Foreskin fibroblast (primary cell): ENCODE measurements at places on chromosomes 3 and 15.

- no peak for DNase-seq
Measured at GRCh38 chr3:13704174-13704573, 155.2 kb downstream of the FBLN2 start.

DNA sequence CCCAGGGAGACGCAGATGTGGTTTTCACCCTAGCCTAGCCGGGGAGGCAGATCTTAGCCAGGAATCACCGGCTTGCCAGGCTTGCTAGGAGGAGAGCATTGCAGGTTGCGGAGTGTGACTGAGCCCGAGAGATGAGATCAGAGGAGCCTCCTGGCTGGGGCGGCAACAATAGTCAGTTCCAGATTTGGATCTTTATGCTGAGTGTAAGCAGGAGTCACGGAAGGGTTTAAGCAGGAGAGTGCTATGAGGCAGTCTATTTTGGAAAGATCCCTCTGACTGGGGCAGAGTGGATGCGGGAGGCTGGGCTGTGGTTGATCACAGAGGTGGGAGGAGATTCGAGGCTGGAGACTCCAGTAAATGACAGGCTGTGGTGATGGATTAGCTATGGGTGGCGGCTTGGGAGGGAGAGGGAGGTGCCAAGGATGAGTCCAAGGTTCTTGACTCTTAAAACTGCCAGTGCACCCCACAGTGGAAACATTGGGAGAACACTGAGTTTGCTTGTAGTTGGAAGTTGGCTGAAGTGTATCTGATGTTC, 10.4 kb upstream of the BAHD1 start:
- peak; percentile 36 for DNase-seq

GRCh38 chr15:79117442-79118204, 27.0 kb upstream of the RASGRF1 start:
- no peak for DNase-seq

GRCh38 chr3:52787672-52788625, 6.6 kb upstream of the ITIH3 start:
- peak; percentile 11 for DNase-seq

DNA sequence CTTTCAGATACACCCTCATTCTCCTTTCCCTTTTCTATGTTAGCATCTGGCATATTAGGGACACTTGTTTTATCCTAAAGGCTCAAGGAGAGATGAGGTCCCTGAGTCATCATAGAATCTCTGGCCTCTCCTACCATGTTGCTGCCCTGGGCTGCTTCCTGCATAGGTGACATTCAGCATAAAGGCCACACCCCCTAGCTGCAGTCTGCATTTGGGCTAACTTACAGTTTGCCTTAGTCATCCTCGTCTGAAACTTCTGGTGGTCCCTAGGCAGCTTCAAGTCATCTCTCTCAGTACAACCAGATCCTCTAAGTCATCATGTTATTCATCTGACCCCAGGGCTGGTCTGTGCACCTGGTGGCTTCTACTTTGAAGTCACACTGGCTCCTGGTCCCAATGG, 982.7 kb upstream of the NR2F2 start:
- no peak for DNase-seq

DNA sequence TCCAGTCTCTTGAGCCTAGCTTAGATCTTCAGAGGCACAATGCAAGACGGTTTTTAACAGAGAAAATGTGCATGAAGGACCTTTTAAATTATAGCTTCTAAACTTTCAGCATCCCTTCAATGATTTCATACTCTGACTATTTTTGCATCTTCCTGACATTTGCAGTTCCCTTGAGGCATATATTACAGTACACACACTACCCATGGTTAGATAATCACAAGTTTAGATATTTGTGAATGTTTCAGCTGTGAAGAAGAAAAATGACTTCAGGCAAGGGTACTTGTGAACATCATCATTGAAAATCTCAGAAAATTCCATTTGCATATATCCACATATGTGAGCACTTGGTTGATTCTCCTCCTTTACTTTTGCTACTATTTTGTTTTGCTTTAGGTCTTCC, 341.5 kb downstream of the ROBO2 start:
- no peak for DNase-seq

- DNase-seq, result no peak
Measured at GRCh38 chr3:27392950-27393679, 23.9 kb upstream of the NEK10 start.

- no peak for DNase-seq
Measured at GRCh38 chr15:57305009-57305408, 71.3 kb upstream of the CGNL1 start.

DNA sequence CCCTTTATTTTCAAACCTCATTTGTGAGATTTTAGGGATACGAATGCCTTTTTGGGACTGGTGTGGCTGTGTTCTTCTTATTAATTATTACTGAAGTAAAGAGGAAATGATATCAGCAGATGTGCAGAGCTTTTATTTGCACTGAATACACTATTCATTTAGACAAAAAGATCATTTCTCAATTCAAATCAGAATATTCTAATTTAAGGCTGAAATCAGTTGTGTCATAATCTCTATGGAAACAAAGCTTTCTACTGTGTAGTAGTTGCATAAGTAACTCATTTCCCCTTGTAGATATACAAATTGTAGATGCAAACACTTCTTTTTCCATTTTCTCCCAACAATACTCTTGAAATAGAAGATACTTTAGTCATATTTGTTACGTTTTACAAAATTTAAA, 56.0 kb downstream of the PDE8A start:
- no peak for DNase-seq

- DNase-seq, result no peak
Measured at GRCh38 chr3:188876370-188876769, 295.4 kb upstream of the TPRG1 start.

GRCh38 chr3:188233320-188233719, 79.4 kb downstream of the LPP start:
- DNase-seq, result peak; percentile 34

GRCh38 chr3:125116311-125117080, 60.7 kb upstream of the HEG1 start:
- peak; percentile 73 for DNase-seq

GRCh38 chr3:3744826-3745225, 54.4 kb upstream of the LRRN1 start:
- no peak for DNase-seq

DNA sequence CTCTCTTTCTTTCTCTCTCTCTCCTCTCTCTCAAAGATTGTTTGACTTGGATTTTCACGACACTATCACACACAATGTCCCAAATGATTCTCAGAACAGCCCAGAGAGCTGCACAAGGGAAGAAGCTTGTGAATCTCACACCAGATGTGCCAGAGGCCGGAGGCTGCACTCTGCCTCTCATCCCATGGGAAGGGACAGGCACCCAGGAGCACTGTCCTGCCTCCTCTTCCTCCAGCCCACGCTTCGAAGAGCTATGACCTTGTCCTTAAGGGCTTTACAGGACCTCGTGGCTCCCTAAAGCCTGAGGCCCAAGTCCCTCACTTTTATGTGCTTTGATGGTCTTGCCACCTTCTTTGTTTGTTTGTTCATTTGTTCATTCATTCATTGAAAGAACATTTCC, 267.6 kb downstream of the FAM43A start:
- DNase-seq, result no peak

DNA sequence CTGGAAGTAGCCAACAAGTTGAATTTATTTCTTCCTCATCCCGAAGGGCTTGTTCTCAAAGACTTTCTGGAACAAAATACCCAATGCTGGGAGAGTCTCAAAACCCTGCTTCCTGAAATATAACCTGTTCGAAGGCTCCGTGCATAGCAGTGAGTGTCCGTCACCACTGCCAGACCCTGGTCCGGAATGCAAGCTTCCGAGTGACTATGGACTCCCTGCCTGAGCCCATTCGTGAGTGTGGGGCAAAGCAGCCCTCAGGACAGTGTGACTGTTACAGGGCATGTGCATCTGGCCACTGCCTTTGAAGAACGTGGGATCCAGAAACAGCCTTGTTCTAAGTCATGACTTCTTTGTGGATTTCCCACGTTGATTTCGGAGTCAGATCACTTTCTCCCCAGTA, 214.5 kb upstream of the IGF1R start:
- DNase-seq, result no peak

GRCh38 chr3:165206454-165207266, 10.5 kb upstream of the SLITRK3 start:
- peak; percentile 58 for DNase-seq

DNA sequence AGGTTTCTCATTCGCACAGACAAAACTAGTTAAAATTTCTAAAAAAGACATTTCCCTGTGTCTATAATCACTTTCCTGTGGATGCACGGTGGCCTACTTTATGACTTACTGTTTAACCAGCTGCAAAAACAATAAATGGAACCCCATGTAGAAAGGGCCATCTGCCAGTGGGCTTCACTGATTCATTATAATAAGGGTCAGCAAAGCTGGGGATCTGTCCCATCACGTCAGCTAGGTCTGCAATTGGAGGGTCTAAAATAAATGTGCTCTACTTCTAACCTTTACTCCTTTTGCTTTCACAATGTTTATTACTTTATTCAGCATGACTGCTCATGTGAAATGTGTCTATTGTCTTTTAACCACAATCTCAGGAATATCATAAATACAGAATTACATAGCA, 43.1 kb upstream of the NMD3 start:
- no peak for DNase-seq

DNA sequence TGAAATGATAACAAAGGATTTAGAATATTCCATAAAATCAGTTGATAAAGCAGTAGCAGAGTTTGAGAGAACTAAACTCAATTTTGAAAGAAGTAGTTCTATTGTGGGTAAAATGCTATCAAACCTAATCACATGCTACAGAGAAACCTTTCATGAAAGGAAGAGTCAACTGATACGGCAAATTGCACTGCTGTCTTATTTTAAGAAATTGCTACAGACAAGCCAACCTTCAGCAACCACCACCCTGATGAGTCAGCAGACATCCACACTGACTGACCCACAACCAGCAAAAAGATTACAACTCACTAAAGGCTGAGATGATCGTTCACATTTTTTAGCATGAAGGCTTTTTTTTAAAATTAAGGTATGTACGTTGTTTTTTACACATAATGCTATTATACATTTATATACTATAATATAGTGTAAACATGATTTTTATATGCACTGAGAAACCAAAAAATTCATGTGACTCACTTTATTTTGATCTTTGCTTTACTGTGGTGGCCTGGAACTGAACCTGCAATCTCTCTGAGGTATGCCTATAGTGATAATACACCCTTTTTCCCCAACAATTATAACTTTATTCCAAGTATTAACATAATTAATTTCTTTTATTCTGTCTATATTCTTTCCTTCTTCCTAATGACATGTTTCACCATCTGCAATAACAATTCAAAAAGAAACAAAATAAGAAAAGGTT, 109.9 kb downstream of the TBC1D5 start:
- DNase-seq, result peak; percentile 55

- DNase-seq, result no peak
Measured at GRCh38 chr3:61360297-61360965, 109.2 kb upstream of the FHIT start.

GRCh38 chr15:83654379-83655236, 685 bp downstream of the ADAMTSL3 start:
- no peak for DNase-seq

DNA sequence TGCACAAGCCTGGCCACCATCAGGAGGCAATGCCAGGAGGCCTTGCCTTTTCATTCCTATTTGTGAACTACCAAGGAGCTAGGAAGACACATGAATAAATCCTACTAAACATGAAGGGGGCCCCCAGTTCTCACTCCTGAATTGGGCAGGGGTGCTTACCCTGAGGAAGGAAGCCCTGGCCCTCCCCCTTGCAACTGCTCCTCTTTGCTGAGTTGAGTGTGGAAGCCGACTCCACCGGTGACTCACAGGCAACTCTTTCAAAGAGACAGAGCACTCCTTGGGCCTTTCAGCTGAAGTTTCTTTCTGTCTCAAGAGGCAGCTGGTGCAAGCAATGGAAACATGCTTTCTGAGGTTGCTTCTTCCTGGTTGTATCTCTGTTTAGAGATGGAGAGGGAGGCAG, 1.7 kb downstream of the GABRG3 start:
- no peak for DNase-seq

DNA sequence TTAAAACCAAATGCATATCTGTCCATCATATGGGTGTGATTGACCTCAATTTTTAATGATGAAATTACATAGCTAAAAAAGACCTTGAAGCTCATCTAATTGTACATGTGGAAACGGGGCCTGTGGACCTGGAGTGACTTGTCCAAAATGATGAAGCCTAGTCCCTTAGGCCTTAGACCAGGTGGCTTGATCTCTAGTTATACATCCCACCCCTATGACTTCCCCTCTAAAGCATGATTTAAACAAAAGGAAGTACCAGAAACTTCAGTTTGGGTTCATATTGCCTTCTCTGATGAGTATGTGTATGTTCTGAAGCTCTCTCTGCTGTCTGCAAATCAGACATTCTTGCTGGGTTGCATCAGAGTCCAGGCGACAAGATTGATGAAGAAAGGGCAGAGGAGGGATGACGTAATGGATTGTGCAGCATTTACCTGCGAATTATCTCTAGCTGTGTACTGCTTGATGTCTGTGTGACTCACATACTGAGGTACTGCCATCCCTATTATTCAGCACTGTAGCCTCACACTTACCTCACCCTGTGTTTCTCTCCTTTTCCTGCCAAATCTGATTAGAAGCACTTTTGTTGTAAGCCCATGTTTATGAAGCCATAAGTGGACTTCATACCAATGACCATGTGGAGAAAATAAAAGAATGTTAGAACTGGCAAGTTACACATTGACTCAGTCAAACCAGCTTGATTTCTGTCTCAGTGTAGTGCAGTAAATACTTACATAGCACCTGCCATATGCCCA, 111.5 kb downstream of the FILIP1L start:
- peak; percentile 93 for DNase-seq

- DNase-seq, result no peak
Measured at GRCh38 chr3:191366675-191367074, 36.3 kb upstream of the UTS2B start.

- no peak for DNase-seq
Measured at GRCh38 chr15:63040509-63040908, 2.0 kb upstream of the TPM1 start.

- no peak for DNase-seq
Measured at GRCh38 chr3:127784865-127785710, 37.2 kb downstream of the MGLL start.

DNA sequence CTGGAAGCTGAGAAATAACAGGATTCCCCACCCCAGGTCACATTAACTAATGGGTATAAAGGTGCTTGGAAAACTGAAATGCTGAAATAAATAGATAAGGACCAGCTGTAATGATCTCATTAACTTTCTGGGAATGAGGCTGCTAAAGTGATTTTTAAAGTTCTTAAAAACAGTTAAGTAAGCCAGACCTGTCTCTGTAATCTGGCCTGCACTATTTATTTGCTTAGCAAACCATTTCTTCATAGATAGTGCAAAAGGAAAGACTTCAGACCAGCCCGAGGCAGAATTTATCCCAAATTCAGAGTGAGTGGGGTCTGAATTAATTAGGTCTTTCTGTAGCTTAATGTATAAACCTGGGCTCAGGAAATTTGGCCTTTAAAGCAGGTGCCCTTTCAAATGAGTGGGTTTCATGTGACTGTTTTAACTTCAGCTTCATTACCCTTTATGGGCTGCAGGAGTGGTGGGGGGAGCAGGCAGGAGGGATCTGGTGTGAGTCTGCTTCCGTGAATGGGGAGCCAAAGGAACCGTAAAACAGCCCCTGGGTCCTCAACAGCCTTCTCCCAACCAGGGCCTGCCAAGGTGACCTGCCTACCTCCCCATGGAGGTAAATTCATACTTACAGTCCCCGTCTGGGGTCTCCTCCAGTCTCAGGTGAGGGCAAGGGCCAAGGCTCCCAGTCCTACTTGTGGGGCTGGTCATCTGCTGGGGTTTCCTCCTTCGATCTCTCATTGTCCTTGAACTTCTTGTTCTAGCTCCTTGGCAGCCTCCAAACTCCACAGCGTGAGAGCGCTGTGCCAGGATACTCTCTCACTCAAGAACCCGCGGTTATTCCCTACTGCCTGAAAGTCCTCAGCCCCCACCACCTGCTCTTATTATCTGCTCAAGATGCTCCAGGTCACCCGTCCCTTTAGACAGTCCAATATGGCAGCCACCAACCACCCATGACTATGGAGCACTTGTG, 31.2 kb downstream of the MAGEF1 start:
- no peak for DNase-seq
